Lower leg skin (tissue), 4 donors: ENCODE measurements at places on chromosomes 5 and 9. TPM values are rescaled to one million over a fixed set of nuclear protein-coding genes. Genes with fewer than 3 reads are reported as not detected.

Gene OSMR
- 28.1 TPM for total RNA-seq

Gene VCAN
- 39.7 TPM for total RNA-seq

Gene ZBTB34
- 13.8 TPM for total RNA-seq

Gene AJM1
- 1.7 TPM for total RNA-seq

Gene FOXD4L6
- not detected for total RNA-seq

Gene STK32A
- total RNA-seq = 2.0 TPM

Gene GPR151
- total RNA-seq = not detected

Gene S1PR3
- total RNA-seq = 8.4 TPM

Gene TLX3
- total RNA-seq = not detected

Gene ENG
- total RNA-seq = 20.2 TPM

Gene IFNA21
- not detected for total RNA-seq

DNA sequence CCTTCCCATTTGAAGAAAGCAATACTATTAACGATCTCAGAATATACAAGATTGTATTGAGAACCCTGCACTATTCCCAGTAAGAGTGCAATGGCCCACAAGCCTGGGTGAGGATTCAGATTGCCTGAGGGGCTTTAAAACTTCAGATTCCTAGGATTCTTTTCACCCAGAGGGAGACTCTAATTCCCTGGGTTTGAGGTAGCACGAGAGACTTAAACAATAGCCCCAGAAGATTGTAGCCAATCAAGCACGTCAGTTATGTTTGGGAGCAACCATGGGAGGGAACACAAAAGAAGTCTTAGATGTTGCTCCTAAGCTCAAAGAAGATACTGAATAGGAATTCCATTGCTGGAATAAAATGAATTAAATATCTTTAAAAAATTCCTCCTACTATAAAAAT, 17.9 kb downstream of the MRPS27 start:
- no peak for DNase-seq

GRCh38 chr5:37668524-37669047, 171.3 kb downstream of the GDNF start:
- peak; percentile 28 for DNase-seq

DNA sequence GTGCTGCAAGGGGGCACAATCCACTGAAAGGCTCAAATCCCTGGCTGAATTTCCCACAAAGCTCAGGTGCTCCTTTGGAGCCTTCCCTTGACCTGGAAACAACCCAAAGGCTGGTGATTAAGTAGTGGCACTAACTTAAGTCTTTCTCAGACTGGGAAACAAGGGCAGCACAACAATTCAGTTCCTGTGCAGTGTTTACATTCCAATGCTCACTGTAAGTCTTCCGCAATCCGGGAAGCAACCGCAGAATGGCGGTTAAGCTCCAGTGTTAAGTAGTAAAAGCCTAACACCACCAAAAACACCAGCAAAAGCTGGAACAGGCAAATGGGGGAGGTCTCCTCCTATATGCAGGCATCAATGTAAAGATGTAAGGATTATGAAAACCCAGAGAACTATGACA, 117.2 kb downstream of the TRPM3 start:
- no peak for DNase-seq

GRCh38 chr9:289121-289520, 74.5 kb downstream of the DOCK8 start:
- no peak for DNase-seq

DNA sequence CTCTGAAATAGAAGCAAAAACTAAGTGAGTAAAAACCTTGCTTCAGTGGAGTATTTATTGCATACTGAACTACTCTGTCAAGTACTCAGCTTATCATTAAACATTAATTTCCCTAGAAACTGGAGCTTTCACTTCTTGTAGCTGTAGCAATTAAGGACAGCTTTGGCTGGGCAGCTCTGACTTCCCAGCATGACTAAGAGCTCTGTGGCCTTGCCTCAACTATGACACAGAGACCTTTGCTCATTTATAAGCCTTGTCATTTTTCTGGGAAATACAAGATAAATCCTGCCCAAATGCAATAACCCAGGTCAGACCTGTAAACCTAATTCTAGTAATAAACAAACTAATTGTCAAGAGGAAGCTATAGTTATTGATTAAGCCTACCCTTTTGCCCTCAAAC, 65.4 kb upstream of the STK32A start:
- DNase-seq = no peak

DNA sequence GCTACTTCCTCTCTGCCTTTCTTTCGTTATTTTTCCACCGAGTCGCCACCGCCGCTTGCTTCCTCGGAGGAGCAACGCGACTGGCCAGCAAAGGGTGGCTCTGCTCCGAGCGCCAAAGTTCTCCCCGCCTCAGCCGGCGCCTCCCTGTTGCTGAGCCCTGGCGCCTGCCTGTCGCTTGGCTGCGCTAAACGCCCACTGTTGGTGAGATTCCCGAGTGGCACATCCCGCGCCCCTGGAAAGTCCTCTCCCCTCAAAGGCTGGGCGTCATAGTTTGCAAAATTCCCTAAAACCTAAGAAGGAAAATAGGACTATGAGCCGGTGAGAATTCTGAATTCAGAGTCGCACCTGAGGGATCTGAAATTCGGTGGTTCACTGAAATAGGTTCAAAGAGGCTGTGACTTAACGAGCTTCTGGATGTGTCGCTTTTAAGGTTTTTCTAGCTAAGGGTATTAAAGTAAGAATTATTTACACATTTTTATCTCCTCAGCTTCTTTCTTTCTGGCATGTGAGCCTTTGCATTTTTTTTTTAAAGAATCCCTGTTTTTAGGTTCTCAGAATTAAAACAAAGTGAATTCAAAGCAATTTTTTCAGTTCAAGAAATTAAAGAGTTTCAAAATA, at the start of gene GRIN3A:
Gene GRIN3A (minus strand): TSS at position 82 of the 618 bp plus-strand sequence. CDS start 668 bp downstream, outside the sequence.
- DNase-seq = no peak

DNA sequence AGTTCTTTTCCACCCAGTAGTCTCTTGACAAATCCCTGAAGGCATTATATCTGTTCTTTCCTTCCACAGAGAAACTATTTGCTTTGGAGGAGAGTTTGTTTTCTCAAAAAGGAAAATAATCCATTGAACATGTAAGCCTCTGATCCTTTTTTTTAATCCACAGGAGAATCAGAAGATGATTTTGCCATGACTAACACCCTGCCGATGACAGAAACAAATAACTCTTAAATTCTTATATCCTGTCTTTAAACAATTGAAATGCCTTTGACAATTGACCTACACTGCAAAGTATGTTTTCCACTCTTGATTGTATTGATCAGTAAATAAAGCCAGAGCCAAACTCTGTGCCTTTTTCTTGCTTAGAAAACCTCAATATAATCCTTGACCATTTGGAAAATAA, 666.4 kb upstream of the CTNND2 start:
- no peak for DNase-seq

DNA sequence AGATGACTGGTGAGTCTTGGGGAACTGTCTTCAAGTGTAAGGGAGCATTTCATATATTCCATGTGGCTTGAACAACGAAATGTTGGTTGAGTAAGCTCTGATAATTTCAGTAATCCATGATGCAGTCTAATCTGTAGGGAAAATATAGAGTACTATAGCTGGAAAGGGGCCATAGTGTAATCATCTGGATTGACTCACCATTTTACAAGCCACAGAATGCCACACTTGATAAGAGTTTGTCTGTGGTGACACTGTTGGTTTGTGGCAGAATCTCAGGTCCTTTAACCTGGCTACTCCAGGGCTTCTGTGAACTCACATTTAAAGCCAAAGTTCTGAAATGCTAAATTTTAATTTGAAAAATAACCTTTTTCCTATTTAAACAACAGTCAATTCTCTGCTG, 16.3 kb upstream of the MAML1 start:
- DNase-seq = no peak

- DNase-seq = peak; percentile 92
Measured at GRCh38 chr5:178120607-178121357, 7.5 kb downstream of the N4BP3 start.

DNA sequence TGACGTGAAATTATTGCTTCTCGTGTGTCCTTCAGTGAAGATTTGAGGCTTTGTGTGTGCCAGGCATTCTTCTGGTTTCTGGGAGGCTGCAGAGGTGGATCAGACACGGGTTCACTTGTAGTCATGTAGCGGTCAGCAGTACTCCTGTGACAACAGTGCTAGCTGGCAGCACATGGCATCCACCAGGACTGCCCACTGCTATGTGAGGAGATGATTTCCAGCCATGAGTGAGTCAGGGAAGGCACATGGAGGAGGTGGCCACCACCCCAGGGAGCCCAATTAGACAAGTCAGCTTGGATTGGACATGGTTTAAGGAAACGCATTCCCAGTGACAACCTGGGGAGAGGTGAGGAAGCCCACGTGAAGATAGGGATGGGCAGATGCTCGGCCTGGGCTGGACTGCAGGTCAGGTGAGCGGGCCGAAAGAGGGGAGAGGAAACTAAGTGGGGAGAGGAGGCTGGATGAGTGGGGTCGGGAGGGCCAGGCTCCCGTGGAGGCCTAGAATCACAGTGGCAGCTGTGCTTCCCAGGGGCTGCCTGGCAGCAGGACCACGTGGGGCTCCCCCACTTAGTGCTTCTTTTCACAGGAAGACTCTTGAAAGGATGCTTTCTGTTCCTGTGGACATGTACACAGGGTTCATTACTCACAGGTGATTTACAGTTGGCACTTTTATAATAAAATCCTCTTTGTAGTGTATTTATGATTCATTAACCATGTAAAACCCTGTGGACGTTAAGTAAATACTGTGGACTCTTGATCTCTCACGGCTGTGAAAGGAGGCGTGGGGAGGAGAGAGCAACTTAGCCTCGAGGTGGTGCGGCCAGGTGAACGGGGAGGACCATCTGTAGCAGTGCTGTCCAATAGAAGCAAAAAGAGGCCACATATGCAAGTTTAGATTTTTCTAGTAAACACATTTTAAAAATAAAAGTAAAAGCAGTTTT, 80.0 kb upstream of the OTULINL start:
- peak; percentile 63 for DNase-seq

GRCh38 chr9:107528686-107529085, 39.1 kb upstream of the KLF4 start:
- no peak for DNase-seq

GRCh38 chr5:139849942-139850341, 54.3 kb downstream of the PSD2 start:
- no peak for DNase-seq

DNA sequence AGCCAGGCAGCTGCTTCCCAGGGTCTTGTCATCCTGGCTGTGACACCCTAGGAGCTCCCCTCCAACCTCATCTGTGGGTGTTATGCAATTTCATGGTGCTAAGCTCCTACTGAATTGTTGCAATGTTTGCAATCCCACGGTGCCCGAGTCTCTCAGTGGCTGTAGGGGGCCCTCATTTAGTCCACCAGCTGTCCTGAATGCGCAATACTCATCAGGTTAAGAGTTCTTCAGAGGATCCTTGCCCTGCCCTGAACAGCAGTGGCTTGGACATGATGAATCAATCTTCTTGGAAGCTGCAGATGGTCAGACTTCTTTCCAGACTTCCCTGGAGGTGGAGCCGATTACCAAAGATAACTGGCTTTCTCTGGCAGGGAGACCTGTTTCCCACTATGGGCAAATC, 584.1 kb downstream of the CCDC171 start:
- no peak for DNase-seq

GRCh38 chr9:97773723-97774122, 76.6 kb upstream of the XPA start:
- DNase-seq = no peak
